ENCODE measurements at places on chromosomes 4 and X.

DNA sequence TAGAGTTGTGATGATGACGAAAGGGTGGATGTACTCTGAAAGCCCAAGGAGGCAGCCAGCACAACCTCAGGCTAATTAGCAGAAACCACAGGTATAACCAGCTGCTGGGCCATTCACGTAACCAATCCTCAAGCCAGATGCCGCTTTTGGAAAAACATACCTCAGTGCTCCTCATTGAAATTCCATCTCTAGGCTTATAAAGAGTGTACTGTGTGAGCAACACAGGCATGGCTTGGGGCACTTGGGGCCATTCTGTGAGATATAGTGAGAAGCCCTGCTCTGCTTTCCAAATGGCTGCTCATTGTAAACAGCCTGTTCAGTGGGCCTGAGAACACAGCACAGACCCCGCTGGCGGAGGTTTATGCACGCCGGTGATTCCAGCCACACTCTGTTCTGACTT lies 182.1 kb upstream of the HHIP start:
- no peak for DNase-seq

GRCh38 chr4:24382381-24382780 lies 202.0 kb downstream of the DHX15 start:
- DNase-seq: peak; percentile 28

DNA sequence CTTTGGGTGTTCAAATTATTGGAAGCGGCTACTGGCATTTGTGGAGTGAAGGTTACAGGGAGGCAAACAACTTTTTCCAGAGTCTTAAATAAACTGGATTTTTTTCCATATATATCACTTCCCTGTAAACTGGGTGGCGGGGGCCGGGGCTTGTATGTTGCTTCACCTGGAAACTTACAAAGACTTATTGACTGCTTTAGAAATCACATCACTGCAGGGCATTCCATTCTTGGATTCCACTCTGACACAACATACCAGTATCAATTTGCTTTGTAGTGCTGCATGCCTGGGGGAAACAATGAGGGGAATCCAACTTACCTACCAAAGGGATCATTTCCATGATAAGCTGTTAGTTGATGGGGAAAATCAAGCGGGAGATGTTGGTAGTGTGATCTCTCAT lies 21.7 kb upstream of the FAM156A start:
- peak; percentile 2 for DNase-seq

DNA sequence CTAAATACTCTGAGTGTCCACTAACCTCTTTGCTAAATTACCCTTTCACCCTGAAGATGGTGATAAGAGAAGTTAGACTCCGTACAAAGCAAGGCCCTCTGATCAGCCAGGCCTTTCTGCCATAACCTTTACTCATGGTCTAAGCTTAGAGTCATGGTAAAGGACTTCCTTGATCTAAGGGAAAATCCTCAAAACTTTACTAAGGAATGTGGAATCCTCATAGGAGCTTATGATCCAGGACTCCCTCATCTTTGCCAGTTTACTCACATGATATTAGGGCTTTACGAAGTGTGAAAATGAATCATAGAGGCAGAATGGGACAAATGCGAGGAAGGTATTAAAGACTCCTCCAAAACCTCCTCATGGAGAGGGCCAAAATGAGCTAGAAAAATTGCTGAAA lies 7.9 kb upstream of the FAM13A start:
- DNase-seq: peak; percentile 15

DNA sequence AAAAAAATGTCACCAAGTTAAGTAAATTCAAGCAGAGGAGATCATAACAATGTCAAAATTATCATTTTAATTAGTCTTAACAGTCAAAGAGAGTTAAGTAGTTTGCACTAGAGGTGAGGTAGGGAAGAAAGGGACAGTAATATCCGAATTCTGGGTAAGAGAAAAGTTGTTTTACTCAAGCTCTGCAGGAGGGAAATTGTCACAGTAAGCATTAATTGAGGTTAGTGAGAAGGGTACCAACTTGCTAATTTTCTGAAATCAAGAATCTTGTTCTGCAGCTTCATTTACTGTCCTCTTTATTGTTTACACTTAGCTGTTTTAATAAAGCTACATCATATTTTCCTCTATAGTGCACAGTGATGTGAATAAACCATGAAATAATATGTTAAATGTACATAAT lies 11.0 kb downstream of the DGKK start:
- no peak for DNase-seq

DNA sequence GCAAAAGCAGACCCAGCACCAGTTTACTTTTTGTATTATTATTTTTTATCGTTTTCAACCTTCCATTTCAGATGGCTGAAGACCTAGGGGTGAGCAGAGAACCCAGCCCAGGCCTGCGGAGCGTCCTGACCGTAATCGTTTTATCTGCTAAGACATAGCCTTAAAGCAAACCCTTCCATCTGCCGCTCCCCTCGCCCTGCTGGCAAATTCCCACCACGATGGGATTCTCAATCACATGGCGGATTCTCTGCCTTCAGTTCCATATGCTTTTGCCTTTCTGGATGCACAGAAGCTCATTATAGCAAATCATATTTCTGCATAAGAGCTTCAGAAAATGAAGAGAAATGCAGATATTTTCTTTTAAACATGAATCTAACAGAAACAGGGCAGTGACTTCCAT lies 18.6 kb upstream of the XG start:
- DNase-seq: no peak

GRCh38 chrX:34879346-34879745 lies 63.2 kb upstream of the FAM47B start:
- no peak for DNase-seq

DNA sequence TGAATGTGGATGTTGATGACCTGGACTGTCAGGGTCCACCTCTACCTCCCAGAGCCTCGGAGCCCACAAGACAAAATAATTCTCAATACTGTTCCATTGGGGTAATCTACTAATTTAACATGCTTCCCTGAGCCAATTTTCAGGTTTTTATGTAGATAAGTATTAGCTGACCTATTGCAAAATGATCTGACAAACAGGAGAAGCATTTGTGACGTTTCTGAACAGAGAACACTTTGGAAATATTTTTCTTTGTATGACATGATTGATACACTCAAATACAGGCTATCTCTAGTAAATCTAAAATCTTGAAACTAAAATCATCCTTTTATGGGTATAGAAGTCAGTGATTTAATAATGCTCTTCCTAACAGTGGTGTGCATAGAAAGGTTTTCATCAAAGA lies 716.6 kb downstream of the KLHL13 start:
- no peak for DNase-seq

- DNase-seq: no peak
These were observed 5.3 kb upstream of the RASL11B start for GRCh38 chr4:52856801-52857200.

DNA sequence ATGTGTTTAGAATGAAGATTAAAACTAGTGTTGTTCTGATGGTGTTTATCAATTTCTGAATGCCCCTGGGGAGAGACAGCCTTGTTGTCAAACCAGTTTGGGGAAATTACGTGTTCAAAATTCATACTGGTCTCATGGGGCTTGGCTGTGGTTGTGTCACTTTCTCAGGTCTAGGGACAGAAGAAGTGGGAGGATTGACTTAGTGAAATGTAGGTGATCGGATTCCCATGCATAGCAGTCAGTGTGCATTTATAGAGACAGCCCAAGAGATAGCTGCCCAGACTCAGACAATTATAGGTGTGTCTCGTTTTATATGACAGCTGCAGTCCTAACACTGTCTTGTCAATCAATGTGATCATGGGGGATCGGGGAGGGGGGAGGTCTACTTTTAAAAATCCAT lies 94.4 kb upstream of the CLCN4 start:
- DNase-seq: no peak

- DNase-seq: peak; percentile 36
These were observed 74.2 kb downstream of the LIMCH1 start for GRCh38 chr4:41611881-41612871.

- no peak for DNase-seq
These were observed 56.4 kb downstream of the C4orf51 start for GRCh38 chr4:145736241-145736831.

- no peak for DNase-seq
These were observed 65.9 kb downstream of the ANTXR2 start for GRCh38 chr4:80006935-80007744.

- peak; percentile 16 for DNase-seq
These were observed 4.5 kb upstream of the RHOXF1 start for GRCh38 chrX:120120223-120120622.

DNA sequence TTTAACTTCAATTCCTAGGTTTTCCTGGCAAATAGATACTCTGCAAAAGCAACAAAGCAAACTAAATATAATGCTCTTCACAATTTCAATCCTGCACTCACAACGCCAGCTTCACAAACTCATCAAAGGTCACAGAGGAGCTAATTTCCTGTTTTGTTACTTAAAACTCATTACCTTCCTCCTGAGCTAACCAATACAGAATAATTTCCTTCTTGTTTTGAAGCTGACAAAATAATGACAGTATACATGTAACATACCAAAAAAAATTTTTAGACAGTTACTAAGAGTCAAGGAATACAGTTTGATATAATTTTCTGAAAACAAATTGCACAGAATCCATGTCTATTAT lies 17.9 kb downstream of the CNOT6L start:
- DNase-seq: no peak

DNA sequence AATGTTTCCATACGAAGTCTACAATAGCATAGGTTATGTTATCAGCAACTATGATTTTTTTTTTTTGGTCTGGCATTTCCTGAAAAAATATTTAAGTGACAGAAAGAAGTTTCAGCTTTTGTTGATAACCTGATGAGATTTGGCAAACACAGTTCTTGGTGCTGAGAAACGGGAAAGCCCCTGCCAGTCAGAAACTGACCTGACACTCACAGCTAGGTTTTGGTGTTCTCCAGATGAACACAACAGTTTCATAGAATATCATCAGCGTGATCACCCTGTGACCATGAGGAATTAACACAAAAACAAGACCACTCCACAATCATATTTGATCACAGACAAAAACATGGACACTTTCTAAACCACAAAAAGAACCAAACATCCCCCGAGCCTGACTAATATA lies 152.5 kb upstream of the DCAF8L1 start:
- no peak for DNase-seq

- DNase-seq: no peak
These were observed 67.0 kb downstream of the TAPT1 start for GRCh38 chr4:16159286-16159685.

DNA sequence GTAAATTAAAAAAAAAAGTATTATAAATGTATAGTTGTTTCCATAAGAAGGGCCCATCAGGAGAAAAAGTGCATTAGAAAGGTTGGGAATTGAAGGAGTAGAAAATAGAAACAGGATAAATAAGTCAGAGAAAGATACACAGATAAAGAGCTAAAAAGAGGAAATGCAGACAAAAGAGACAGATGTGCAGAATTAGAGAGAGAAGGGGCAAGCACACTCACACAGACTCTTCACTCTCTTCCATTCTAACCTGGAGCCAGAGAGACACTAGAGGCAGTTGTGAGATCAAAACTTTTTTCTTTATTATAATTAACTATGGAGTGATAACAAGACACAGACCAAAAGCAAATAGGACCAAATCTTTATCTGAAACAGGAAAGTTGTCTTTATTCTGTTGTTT lies 134.1 kb downstream of the CEP135 start:
- no peak for DNase-seq

GRCh38 chr4:60033826-60034225 lies 1166.3 kb upstream of the ADGRL3 start:
- DNase-seq: no peak

- peak; percentile 78 for DNase-seq
These were observed 27.2 kb downstream of the TACC3 start for GRCh38 chr4:1748465-1748995.
